Stimulated activated CD8-positive, alpha-beta memory T cell treated with anti-CD3 and anti-CD28 coated beads, Interleukin-7, amount 100 ng/mL, for 48 hours (primary cell): ENCODE measurements at places on chromosomes 4 and X.
A peak's percentile ranks its signal among the peaks of the same experiment; 100 is the strongest.

DNA sequence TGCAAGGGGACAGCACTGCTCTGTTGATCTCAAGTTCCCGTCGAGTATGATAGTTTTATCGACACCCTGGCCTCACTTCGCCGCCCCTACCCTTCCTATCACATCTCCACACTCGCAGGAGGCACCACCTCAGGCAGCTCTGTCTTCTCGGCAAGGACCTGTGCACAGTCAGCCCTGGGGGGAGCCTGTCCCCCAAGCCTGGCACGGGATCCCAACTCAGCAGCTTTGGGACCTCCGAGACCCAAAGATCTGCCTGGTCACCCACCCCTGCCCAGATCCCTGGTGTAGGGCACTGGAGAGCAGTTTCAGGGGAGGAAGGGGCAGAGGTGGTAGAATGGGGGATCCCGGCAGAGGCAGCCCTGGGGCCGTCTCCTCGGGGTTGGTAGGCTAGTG lies 18.0 kb upstream of the UBA1 start:
- DNase-seq = no peak

- DNase-seq = no peak
Measured at GRCh38 chrX:137855490-137855889, 289.6 kb downstream of the ZIC3 start.

- DNase-seq = no peak
Measured at GRCh38 chr4:1500231-1500965, 94.2 kb upstream of the NKX1-1 start.

- no peak for DNase-seq
Measured at GRCh38 chr4:54609310-54609709, 48.4 kb upstream of the KIT start.

DNA sequence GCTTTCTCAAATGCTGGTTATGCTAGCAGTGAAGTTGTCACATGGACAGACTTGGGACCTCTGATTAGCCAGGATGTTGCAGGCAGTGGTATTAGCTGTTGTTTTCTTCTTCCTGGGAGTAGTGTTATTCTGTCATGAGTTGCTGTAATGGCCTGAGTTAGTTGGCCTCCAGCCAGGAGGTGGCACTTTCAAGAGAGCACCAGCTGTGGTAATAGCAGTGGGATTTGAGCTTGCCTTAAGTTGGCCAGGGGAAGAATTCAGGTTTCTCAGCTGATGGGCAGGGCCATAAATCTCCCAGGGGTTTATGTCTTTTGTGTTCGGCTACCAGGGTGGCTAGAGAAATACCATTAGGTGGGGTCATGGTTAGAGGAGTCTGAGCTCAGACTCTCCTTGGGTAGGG lies 132.6 kb downstream of the GLUD2 start:
- no peak for DNase-seq

GRCh38 chrX:17591741-17592110 lies 145.6 kb upstream of the SCML1 start:
- DNase-seq = no peak

DNA sequence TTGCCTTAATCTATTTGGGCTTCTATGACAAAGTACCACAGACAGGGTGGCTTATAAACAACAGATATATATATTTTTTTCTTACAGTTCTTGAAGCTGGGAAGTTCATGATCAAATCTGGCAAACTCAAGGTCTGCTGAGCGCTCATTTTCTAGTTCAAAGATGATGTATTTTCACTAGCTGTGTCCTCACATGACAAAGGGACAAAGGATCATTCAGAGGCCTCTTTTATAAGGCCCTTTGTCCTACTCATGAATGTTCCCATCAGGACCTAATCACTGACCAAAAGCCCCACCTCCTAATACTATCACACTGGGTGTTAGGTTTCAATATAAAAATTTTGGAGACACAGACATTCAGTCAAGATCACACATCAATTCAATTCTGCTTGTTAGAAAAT lies 2025.2 kb downstream of the PCDH7 start:
- DNase-seq = no peak

- DNase-seq = no peak
Measured at GRCh38 chr4:17336986-17337385, 174.9 kb downstream of the QDPR start.

DNA sequence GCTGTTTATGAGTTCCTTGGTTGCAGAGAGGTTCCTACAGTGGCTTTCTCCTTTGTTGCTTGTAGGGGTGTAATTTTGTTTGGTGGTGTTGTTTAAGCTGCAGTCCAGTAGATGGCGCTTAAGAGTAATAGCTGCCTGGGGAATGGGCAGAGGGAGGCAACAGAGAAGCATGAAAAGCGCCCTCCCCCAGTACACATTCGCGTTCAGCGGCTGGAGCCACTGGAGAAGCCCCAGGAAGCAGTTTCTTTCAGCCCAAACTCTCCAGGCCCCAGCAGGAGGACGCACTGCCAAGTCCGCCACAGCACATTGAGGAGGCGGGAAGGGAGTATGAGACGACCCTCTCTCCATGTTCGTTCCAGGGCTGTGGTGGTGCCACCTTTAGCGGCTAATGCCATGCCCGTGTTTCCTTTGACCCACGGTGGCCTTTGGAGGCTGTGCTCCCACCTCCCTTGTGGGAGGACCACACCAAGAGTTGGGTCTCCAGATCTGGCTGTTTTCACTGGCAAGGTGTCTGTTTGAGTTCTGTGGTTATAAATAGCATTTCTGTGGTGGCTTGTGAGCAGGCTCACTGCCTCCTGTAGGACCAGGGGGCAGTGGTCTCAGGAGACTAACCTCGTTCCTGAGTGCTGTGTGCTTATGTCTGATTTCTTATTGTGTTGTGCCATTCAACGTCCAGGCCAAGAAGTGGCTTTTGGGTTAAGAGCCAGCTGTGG lies 252.3 kb downstream of the ARHGAP10 start:
- no peak for DNase-seq

DNA sequence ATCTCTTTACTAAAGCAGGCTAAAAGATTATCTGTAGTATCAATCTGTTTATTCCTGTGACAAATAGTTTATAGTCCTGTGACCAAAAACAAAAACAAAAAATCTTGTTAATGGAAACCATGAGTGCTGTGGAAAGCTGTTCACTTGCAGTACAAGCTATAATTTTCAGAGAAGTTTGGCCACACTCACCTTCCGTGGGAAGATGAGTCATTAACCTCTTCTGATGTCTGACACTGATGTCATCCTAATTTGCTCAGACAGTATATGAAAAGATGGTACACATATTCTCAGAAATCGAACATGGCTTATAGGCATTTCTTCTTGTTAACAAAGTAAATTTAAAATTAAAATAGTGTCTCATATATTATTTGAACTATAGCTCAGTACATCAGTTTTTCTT lies 19.9 kb upstream of the ENPP6 start:
- DNase-seq = peak; percentile 33

DNA sequence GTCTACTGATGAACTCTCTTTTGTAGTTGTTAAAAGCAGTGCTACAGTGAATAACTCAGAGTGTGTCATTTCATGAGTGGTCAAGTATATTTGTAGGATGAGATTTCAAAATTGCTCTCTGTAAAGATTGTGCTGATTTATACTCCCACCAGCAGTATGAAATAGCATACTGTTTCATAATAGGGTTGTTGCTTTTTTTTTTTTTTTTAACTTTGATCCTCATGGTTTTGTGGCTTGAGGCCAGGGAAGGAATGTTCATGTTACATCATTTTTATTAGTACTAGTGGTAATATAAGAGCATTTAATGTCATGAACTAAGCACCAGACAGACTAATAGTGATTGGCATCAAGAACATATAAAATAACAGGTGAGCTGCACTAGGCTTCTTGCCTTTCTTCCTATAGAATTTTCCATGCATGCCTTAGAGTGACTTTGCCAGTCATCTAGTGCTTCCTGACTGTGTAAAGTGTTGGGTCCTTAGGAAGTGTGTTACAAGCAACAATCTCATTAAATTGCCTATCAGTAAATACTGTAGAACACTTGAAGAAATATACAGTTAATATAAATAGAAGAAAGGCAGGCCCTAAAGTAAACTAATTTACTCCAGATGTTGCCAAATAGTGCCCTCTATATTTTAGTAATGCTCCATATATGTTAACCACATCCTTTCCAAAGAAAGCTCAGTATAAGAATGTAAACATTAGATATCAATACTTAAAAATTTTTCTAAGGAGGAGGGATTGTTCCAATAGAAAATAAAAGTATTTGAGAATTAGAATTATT lies 38.6 kb upstream of the MSMO1 start:
- DNase-seq = no peak

DNA sequence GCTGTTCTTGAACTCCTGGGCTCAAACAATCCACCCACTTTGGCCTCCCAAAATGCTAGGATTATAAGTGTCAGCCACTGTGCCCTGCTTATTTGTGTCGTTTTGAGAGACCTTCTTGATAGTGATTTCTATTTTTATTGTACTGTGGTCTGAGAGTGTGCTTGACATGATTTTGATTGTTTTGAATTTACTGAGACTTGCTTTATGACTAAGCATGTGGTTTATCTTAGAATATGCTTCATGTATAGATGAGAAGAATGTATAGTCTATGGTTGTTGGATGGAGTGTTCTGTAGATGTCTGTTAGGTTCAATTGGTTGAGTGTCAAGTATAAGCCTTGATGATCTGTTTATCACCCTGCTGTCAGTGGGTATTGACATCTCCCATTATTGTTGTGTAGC lies 789.3 kb downstream of the IL1RAPL1 start:
- DNase-seq = no peak

DNA sequence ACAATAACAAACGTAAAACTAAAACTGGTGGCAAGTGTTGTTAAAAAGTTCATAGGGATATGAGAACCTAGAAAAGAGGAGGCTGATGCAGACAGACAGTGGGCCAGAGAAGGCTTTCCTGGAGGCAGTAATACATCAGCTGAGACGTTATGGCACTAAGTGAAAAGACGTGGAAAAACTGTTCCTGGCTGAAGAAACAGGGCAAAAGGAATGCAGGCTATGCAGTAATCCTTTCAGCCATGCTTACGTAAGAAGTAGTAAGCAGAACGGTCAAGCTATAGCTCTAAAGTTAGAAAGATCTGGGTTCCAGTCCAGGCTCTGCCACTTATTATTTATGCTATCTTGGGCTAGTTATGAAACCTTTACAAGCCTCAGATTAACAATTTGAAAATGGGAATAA lies 6.4 kb downstream of the LAMTOR3 start:
- DNase-seq = no peak

GRCh38 chr4:168070903-168071302 lies 21.4 kb upstream of the ANXA10 start:
- DNase-seq = no peak

DNA sequence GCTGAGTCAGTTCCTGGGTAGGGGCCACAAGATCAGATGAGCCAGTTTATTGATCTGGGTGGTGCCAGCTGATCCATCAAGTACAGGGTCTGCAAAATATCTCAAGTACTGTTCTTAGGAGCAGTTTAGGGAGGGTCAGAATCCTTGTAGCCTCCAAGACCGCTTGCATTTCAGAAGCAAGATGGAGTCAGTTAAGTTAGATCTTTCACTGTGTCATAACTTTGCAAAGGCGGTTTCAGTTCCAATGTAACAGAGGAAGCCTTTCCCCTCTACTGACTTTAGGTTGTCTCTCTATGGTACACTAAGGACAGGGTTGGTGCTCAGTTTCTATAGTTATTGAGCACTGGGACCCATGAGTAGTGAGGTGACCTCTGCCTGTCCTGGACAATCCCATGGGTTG lies 127.3 kb upstream of the WDR1 start:
- DNase-seq = no peak

- no peak for DNase-seq
Measured at GRCh38 chr4:26866781-26867180, 6.1 kb downstream of the STIM2 start.

DNA sequence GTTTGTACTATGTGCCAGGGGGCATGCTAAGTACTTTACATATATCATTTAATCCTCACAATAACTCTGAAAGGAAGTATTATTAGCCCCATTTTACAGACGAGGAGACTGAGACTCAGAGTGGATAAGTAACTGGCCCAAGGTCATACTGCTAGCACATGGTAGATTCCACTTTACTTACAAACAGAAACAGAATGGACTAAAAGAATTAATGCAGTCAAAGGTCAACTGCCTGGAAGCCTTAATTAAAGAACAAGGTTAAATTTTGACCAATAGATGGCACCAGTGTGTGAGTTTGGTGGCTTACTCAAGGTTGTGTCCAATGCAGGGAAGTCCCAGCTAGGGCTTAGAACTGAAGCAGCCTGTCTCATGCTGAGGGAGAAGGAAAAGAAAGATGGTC lies 4.7 kb downstream of the RIPPLY1 start:
- no peak for DNase-seq

DNA sequence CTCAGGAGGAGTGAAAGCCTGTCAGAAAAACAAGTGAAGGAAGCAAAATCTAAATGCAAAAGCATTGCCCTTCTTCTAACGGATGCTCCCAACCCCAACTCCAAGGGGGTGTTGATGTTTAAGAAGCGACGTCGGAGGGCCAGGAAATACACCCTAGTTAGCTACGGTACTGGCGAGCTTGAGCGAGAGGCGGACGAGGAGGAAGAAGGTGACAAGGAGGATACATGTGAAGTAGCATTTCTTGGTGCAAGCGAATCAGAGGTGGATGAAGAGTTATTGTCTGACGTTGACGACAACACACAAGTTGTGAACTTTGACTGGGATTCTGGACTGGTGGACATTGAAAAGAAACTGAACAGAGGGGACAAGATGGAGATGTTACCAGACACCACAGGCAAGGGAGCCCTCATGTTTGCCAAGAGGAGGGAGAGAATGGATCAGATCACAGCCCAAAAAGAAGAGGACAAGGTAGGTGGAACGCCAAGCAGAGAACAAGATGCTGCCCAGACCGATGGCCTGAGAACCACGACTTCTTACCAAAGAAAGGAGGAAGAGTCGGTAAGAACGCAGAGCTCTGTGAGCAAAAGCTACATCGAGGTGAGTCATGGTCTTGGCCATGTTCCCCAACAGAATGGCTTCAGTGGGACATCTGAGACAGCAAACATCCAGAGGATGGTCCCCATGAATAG lies 105.6 kb upstream of the MYOZ2 start:
- DNase-seq = no peak

- DNase-seq = no peak
Measured at GRCh38 chrX:4484266-4484665, 770.8 kb upstream of the PRKX start.

DNA sequence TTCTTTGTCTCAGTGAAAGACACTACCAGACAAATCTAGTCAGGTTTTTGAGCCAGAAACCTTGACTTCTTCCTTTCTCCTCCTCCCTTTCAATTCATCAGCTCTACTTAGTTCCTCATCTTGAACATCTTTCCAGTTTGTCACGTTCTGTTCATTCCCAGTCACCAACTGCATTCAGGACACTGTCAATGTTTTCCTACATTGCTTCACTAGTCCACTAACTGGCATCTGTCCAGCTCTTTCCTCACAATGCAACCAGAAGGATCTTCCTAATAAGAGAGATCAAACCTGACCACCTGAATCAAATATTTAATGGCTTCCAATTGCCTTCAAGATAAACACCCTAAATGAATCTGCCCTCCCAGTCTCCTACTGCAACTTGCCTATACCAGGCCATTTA lies 52.5 kb downstream of the SYNPO2 start:
- no peak for DNase-seq

- DNase-seq = no peak
Measured at GRCh38 chr4:183797011-183797444, 108.1 kb upstream of the STOX2 start.

DNA sequence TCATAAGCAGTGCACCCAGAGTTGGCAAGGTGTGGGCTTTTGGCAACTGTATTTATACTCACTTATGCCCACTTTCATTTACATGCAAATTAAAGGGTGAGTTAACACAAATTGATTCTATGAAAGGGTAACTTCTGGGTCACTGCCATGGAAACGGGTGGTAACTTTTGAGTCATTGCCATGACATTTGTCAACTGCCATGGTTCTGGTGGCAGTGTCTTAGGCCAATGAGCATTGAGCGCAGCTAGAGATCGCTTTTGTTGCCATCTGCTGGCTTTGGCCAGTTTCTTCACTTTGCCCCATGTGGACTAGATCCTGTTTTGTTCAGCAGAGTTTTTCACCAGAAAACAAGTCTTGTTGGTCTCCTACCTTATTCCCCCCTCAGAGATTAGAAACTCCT lies 170.8 kb upstream of the NUDT6 start:
- no peak for DNase-seq
